Left kidney (tissue), 8 donors: ENCODE measurements at places on chromosomes 5 and 9.

- DNase-seq: no peak
Measured at GRCh38 chr5:171865471-171865870, 79.9 kb downstream of the SMIM23 start.

DNA sequence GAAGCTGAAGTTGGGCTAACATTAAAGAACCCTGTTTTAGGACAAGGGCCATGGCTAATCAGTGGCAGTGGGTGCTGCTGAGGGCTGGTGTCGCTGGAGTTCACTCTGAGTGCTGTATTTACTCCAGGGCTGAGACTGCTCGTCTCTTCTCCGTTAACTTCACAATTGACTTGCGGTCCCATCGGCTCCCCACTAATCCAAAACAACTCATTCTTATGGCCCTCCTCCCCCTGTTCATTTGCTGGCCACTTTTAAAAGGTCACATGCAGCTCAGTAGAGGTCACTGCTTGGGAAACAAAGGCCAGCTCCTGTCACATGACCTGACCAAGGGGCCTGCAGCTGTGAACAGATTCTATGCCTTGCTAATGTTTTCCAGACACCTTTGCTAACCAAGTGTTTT, 38.4 kb downstream of the PTCH1 start:
- no peak for DNase-seq

GRCh38 chr5:5294429-5294828, 128.0 kb upstream of the ICE1 start:
- no peak for DNase-seq

- DNase-seq: no peak
Measured at GRCh38 chr9:116165912-116166311, 12.3 kb downstream of the PAPPA start.

GRCh38 chr9:113631137-113631765, 167.7 kb downstream of the RGS3 start:
- no peak for DNase-seq
